ENCODE measurements at places on chromosomes 3 and 15.

DNA sequence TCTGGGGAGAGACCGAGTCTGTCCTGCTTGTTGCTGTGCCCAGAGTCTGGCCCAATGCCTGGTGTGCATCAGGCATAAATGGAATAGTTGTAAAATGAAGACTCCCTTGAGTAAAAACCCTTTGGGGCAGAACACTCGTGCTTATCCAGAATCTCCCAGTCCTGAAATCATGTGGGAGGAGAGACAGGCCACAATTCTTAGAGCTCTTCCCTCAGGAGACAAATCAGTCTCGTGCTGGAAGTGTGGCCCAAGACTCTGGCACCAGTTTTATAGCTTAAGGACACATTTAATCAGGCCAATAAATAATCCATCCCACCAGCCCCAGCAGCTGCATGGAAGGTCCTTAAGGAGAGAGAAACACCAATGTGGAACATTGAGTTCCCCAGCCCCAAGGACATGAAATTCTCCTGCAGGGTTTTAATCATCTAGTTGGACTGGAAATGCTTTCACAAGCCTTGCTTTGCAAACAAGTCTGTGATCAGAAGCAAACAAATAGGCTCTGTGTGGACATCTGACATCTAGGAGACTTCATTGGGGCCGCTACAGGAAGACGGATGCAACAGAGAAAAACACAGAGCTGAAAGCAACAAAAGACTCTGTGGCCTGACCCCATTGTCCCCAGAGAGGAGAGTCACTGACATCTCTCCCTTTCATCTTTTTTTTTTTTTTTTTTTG, 70.4 kb downstream of the LSM3 start:
- no peak for DNase-seq

DNA sequence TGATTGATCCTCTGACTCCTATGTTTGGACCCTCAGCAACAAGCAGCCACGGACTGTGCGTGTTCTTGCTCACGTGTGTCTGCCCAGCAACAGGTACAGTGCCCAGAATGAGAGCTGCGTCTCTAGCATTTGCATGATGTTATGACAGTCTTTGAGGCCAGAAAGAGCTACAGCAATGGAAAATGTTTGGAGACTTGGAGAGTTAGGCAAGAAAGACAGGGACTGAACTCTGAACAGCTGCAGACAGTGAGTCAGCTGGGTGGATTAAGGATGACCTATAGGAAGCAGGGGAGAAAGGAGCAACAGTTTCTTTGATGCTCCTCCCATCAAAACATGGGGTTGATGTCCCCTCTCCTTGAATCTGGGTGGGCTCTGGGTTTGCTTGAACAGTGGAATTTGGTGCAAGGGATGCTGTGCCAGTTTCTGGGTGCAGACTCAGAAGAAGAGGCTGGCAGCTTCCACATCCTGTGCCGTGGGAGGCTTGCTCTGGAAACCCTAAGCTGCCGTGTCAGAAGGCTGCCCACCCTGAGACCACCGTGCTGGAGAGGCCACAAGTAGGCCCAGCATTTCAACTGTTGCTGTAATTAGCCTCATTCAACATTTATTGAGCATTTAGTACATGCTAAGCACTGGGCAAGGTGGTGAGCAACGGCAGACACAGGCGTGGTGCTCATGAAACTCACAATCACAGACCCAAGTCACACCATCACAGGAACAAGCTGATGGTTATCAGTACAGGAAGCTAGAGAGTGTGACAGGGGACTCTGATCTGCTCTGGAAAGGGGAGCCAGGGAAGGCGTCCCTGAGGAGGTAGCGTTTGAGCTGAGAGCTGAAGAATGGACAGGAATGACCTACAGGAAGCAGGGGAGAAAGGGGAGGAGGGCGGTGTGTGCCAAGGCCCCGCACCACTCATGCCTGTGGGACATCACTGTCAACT, 21.7 kb downstream of the CCR9 start:
- no peak for DNase-seq

- no peak for DNase-seq
Observed at GRCh38 chr3:151817473-151817872, 3.6 kb downstream of the AADAC start.

GRCh38 chr3:127970966-127971592, 56.0 kb downstream of the KBTBD12 start:
- no peak for DNase-seq

DNA sequence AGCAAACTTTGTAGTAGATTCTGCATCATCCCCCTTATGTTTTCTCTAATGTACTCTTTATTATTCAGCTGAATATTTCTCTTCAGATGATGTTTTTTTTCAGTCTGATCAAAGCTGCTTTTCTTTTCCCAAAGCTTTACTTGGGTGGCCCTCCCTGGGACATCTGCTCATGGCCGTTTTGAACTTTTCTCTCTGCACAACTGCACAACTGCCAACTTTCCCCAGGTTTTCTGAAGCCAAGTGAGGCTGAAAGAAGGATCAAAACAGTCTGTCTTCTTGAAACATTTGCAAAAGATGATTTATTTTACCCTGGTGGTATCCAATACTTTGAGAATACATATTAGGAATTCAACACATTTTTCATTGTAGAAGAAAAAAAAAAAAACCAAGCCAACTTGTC, 43.0 kb downstream of the GASK1A start:
- DNase-seq = no peak

DNA sequence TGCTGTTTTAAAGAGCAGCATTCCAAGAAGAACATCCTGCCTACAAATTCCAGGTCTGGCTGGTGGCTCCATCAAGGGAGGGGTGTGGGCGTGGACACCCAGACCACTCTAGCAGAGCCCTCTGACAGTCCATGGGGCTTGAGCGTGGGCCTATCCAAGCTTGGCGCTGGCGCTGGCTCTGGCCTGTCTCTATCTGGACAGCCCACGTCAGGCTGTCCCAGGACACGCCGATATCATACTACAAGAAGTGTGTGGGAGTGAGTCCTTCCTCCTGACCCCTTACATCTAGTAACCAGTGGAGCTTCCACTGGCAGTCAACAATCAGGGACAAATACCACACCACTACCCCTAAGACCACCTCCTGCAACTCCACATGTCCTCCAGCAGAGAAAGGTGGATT, 17.1 kb upstream of the DUSP7 start:
- no peak for DNase-seq

DNA sequence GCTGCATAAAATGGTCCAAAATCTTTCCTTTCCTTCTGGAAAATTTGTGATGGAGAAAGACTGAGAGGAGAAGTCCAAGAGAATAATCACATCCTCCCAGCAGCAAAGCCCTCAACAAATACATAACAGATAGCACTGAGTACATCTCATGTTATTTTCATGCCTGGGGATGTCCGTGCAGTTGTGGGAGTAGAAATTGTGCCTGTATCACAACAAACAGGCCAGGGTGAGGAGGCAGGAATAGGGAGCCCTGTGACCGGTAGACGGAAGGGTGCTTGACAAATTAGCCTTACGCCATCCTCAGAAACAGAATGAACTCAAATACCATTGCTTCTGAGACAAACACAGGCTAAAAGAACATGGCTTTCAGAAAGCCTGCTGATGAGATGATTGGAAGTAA, 333.2 kb upstream of the UMPS start:
- DNase-seq = no peak

DNA sequence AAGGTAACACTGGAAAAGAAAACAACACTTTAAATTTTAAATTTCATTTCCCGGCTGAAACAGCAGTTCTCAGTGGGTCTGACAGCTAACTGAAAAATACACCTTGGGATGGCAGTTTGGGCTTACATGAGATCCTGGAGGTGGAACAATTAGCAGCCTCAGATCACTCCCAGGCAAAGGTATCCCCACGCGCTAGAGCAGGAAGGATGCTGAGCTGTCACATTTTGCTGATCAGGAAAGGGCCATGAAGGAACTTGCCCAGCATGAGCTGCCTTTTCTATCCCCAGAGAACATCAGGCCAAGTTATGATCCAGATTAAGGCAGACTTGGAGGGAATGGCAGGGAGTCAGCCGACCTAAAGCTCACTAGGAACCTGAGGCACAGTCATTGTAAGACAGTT, 204.8 kb upstream of the SLC2A2 start:
- no peak for DNase-seq
